ENCODE measurements at places on chromosomes 16 and 17.

DNA sequence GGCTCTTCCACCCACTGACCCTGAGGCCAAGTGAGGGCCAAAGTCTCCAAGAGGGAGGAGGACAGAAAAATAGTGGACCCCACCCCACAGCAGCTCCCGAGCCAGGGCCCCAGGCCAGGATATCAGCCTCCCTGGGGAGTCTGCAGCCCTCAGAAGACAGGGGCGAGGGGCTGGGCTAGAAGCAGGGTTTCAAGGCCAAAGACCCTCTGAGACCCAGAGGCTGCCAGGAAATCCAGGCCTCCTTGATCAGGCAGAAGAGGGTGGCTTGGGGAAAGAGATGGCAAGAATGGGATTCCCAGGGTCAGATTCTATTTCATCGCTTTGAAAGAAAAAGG lies 156.1 kb downstream of the ZNF423 start:
- DNase-seq: no peak

DNA sequence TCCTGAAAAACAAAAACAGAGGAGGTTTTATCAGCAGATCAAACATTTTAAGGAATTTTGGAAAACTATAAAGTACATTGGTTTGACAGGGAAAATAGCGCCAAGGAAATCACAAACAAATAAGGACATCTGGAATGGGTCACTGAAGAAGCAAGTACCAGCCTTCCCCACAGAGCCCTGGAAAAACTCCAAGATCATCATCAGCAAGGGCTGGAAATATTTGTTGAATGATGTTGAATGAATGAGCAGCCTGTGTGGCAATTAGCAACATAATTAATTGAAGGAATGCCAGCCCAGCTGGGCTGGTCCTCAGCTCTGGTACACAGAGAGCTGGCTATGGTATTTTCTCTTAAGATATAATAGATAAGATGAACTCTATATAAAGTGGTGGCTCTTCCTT lies 290.4 kb downstream of the HS3ST3A1 start:
- DNase-seq: no peak

DNA sequence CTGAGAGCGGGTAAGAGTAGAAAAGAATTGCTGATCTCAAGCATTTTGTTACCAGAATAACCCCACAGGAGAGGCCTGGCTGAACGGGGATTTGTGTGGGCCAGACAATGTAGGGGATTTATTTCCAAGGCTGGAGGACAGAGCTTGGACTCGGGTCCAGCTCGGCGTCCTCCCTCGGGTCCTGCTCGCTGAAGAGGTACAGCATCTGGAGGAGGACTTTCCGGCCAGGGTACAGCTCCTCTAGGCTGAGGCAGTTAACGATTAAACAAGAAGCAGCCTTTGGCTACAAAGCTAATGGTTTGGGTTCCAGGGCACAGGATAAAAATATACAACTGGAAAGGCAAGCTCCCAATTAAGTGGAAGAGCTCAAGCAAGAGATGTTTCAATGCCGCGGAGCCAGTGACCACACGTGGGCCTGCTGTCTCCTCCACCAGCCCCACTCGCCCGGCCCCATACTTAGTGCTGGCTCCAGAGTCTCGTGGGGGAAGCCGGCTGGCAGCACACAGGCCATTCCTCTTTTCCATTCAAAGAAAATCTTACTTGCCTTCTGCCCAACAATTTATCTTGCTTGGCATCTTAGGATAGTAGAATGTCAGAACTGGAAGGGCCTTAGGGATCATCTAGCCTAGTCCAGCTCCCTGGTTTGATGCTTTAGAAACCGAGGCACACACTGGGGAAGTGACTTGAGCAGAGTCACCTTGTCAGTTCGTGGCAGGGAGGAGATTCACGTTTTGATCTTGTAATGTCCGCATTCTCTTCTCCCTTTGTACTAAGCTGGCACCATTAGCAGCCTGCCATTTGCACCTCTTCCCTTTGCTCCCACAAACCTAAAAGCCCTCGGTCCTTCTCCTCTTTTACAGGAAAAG lies 85.9 kb upstream of the TBX2 start:
- DNase-seq: no peak

GRCh38 chr17:78664476-78665386 lies 87.5 kb upstream of the DNAH17 start:
- no peak for DNase-seq

- no peak for DNase-seq
Measured at GRCh38 chr16:2691491-2692248, 9.3 kb downstream of the KCTD5 start.
